Lower lobe of right lung (tissue), 2 donors: ENCODE measurements at places on chromosomes 13 and 19. TPM values are rescaled to one million over a fixed set of nuclear protein-coding genes. Genes with fewer than 3 reads are reported as not detected.

DNA sequence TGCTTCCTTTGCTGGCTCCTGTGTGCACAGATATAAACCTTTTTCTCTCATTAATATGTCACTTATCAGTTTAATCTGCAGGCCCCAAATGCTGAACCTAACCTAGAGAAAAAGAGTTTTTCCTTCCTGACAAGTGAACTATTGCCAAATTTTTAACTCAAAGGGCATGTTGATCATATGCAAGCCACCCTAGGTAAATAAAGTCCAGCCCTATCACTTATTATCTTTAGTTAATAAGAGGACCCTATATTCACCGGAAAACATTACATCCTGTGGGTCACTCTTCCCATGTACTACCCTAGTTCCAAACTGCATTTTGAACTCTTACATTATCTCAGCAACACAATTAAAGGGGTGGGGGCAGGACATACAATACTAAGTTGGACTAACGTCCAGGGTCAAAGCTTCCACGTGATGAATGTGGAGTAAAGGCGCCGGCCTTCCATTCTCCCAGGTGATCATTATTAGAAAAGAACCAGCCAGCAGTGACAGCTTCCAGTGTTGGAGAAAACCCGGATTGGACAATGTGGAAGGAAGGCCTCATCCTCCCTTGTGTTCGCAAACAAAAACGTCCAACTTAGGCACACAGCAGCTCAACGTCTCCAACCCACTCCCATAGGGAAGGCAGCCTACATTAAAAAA, 86.6 kb downstream of the STK24 start:
- no peak for DNase-seq

The CBY2 gene
- not detected for total RNA-seq

DNA sequence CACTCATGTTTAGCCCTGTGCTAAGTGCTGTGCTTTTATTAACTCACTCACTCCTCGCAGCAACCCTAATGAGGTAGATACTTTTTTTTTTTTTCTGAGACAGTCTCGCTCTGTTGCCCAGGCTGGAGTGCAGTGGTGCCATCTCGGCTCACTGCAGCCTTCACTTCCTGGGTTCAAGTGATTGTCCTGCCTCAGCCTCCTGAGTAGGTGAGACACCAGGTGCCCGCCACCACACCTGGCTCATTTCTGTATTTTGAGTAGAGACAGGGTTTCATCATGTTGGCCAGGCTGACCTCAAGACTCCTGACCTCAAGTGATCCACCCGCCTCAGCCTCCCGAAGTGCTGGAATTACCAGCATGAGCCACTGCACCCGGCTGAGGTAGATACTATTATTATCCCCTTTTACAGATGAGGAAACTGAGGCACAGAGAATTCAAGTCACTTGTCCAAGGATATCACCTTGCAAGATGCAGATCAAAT, 2.5 kb downstream of the ITPKC start:
- peak; percentile 61 for DNase-seq

The RNF17 gene
- total RNA-seq = not detected

- no peak for DNase-seq
These were observed 130.6 kb downstream of the KLF5 start for GRCh38 chr13:73189362-73189761.

GRCh38 chr13:28423010-28423409, 71.9 kb downstream of the FLT1 start:
- peak; percentile 75 for DNase-seq

The ZNF471 gene
- 7.6 TPM for total RNA-seq

GRCh38 chr13:41670873-41671443, 213.6 kb downstream of the RGCC start:
- DNase-seq = no peak

GRCh38 chr13:84985860-84986259, 813.4 kb downstream of the SLITRK6 start:
- DNase-seq = no peak

The ZNF221 gene
- total RNA-seq = 6.2 TPM
